BJ (cell line): ENCODE measurements at places on chromosomes 3 and 15. TPM values are rescaled to one million over a fixed set of nuclear protein-coding genes. Genes with fewer than 3 reads are reported as not detected.

DNA sequence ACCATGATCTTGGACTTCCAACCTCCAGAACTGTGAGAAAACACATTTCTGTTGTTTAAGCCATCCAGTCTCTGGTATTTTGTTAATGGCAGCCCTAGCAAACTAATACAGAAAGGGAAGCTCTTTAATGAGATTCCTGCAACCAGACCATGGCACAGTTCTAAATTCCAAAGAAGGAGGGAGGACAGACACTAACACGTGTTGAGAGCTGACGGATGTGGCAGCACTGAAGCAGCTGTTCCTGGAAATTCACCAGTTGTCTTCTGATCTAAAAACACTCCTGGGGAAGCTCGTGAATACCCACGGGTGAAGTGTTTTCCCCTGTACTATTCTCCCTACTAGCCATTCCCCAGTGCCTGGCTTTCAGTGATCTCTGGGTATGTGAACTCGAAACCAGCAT lies 56.7 kb downstream of the RPL22L1 start:
- no peak for DNase-seq

- DNase-seq = no peak
Measured at GRCh38 chr3:114376516-114377185, 82.8 kb downstream of the TIGIT start.

FETUB gene
- polyA plus RNA-seq = not detected in 2 replicates

GRCh38 chr3:159846255-159846654 lies 142.4 kb upstream of the IL12A start:
- no peak for DNase-seq

WDR93 gene
- polyA plus RNA-seq = 0.15 and 0.17 TPM in 2 replicates

- no peak for DNase-seq
Measured at GRCh38 chr3:13348661-13349396, 71.3 kb downstream of the NUP210 start.

IDH3A gene
- polyA plus RNA-seq = 49.3 and 76.1 TPM in 2 replicates

- peak; percentile 4 for DNase-seq
Measured at GRCh38 chr3:99825004-99825640, 7.5 kb downstream of the CMSS1 start.

GRCh38 chr3:175940881-175941280 lies 1081.7 kb downstream of the NAALADL2 start:
- no peak for DNase-seq

- peak; percentile 23 for DNase-seq
Measured at GRCh38 chr3:123618768-123619484, 34.1 kb upstream of the HACD2 start.

OXTR gene
- polyA plus RNA-seq = 168 and 195 TPM in 2 replicates

DNA sequence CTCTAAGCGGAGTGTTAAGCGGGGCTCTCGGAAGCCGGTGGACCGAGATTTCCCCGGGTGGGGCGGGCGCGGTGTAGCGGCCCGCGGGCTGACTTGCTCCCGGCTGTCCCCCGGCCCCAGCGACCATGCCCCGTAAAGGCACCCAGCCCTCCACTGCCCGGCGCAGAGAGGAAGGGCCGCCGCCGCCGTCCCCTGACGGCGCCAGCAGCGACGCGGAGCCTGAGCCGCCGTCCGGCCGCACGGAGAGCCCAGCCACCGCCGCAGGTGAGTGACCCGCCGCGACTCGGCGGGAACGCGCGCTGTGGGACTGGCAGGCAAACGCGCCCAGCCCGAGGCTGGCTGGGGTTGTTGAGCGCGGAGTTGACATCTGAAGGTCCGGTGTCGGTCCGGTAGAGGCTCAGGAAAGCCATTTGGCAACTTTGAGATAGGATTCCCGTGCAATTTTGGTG lies 1.3 kb downstream of the SMC4 start:
- DNase-seq = no peak

DNA sequence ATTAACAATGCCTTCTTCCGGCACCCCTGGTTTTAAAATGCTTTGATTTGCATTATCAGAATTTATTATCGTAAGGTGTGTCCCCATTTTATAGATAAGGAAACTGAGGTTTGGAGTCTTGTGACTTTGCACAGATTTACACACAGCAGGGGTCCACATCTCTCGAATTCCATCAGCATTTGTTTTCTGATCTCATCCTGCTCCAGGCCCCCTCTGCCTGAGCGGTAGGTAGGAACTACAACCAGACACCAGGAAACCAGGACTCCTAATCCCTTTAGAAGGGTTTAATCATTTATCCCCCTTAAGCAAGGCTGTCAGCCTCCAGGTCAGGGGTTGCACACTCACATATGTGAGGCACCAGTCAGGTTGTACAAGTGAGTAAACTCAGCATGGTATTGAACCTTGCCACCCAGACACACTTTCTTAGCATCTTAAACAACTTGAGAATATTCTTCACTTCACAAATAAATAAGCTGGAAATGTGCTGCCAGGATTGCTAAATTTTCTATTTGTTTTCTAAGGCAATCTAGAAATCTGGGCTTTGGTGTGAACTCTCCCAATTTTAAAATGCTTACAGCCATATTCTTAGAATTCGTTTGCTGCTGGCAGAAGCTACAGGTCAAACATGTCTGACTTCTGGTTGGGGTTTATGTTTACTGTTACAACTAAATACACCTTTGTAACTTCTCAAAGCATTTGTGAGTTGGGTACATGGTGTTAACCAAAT lies 31.7 kb upstream of the CMTM7 start:
- DNase-seq = no peak

DNA sequence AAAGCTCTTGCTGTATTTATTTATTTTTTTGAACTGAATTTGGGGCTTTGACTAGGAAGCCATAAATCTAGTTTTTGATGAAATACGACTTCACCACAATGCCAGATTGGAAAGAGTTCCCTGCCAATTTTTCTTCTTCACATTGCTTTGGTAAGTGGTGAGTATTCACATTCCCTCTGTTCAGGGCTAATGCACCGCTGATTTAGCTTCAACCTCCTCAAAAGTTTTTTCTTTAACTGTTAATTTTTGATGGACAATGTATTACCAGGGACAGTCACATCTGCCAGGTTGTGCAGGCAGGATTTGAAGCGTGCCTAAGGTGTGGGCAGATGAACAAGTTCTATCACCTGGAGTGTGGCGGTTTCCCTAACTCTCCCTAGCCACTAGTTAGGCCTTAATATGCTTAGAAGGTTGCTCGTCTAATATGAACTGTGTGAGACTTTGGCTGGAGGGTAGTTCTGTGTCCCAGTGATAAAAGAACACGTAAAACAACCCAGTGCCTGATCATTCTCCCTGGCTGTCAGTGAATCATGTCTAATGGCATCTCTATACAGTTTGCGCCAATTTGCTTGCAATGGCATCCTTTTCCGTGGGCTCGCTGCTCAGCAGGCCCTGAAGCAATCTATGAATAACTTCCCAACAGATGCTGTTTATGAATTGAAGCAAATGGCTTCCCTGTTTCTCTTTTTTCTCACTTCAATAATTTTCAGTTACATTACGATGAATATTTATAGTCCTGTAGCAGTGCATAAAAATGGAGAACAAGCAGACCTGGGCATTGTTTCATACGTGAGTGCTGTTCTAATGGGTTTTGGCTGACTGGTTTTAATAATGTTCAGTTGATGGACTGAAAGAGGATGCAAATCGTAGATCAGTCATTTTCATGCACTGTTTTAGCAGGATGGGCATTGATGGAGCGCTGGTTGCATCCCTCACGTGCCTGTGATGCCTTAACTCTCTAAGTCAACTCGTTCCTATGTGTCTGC lies 243.2 kb upstream of the SUCLG2 start:
- DNase-seq = no peak

- no peak for DNase-seq
Measured at GRCh38 chr3:78823859-78824258, 943.9 kb downstream of the ROBO1 start.

- no peak for DNase-seq
Measured at GRCh38 chr3:7015683-7016440, 154.9 kb downstream of the GRM7 start.

RASGRF1 gene
- polyA plus RNA-seq = 0.07 and 0.31 TPM in 2 replicates

ROPN1 gene
- polyA plus RNA-seq = not detected in 2 replicates

- DNase-seq = no peak
Measured at GRCh38 chr15:40650479-40650878, 44.5 kb upstream of the RAD51 start.

GRCh38 chr15:73282567-73283365 lies 86.0 kb downstream of the HCN4 start:
- no peak for DNase-seq

DNA sequence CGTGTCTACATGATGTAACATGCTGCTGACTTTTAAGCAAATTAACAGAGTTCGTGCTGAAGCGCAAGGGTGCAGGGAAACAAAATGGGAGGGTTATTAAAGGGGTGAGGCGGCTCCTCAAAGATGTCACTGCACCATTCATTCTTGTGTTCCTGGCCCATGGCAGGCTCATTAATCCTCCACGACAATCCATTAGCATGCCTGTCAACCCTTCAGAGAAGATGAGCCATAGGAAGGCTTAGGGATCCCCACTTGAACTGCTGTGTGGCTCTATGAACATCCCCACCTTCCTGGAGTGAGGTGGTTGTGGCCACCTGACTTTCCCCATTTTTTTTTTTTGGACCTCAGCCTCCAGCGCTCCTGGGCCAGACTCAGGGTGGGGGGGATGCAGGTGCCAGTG lies 45.8 kb downstream of the IGF1R start:
- no peak for DNase-seq

DNA sequence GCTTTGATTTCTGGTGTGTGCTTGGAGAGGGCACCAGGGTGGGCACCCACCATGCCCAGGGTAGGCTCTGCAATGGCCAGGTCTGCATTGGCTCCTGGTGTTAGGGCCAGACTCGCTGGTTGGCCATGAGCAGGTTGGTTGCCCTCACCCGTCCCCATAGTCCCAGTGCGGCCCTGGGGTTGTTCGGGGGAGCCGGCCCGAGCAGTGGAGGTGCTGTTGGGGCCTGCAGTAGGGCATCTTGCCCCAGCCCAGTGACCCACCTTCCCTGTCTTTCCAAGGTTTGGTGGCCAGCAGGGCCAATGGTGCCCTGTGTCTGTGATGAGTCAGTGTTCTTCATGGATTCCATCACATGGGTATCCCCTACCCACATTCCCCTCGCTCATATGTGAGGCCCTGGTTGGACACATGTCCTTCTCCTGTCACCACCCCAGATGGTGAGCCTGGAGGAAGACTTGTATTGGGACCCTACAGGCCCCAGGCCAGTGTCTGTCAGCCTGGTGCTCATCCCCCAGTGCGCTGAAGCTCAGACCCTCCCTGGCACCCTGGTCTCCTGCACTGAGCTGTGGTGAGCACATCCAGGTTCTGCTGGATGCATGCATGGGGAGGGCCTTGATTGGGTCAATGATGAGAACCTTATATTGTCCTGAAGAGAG lies 190.1 kb downstream of the UBE3A start:
- DNase-seq = no peak

DNA sequence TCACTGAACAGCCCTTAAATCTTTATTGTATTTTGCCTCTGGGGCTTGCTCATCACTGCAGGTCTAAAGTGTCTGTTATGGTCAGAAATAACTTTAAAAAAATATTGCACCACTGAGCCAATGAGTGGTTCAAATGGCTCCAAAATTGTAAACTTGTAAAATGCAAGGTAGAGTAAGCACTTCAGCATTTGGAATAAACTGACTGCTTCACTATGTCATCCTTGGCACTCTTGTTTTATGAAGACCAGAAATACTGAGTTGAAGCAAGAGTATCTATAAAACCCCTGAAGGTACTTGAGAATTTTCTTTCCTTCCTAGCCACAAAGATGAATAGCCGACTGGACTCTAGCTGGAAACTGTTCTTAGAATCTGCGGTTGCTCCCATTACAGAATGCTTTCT lies 390.3 kb upstream of the DPH6 start:
- peak; percentile 14 for DNase-seq

DNA sequence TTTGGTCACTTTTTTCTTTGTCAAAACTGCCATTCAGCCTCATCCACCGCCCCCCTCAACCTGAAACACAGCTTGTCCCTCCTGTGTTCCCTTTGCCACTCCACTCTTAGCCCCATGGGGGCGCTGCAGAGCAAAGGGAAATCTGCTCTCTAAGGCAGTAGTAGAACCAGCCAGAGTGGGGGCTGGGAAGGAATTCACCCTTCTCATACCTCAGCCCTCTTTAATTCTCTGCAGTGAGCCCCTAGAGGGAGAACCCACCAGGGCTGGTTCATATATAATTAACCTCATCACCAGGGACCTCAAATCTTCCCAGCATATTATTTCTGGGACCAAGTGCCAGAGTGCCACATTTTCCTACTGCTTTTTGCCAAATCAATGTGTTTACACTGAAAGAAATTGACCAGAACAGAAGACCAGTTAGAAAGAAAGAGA lies 2.8 kb upstream of the BCL6 start:
- DNase-seq = no peak

DNA sequence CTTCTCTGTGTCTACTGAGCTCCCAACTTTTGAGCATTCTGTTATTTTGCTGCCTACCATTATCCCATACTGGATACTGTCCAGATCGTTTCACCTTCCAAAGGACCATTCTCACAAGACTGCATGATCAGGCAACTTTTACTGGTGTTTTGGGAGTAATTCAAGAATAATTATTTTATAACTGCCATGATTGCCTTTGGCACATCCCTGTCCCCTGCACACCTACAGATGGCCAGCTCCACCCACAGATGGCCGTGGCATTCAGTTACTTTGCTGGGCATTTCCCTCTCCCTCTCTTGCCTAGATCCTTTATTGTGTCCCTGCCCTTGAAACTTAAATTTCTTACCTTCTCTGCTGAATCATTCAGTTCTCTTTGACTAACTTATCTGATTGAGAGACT lies 263.9 kb downstream of the DIPK2A start:
- DNase-seq = no peak

DNA sequence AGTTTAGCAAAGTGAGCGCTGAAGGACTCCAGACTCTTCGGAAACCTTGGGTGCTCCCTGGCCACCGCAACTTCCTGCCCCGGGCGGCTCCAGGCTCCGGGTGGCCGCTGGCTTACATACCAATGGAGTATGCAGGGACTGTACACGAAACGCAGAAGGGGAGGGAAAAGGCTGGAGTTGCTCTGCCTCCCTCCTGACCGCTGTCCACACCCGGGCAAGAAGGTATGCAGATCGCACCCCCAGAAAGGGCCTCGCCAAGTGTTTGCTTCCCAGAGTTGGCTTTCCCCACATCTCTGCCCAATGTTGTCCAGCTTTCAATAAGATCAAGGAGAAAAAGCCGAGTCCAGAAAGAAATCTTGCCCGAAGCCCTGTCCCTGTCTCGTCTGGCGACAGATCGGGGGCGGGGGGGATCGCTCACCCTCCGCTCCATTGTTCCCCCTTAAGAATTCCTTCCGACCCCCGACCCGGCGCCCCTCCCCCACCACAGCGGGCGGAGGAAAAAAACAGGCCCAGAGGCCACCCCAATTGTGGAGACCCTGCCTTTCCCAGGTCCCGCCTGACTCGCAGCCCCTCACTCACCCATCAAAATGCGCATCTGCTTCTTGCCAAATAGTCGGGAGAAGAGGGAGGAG lies 533 bp downstream of the ARF4 start:
- peak; percentile 75 for DNase-seq
